ENCODE measurements at places on chromosomes 3 and 15.

DNA sequence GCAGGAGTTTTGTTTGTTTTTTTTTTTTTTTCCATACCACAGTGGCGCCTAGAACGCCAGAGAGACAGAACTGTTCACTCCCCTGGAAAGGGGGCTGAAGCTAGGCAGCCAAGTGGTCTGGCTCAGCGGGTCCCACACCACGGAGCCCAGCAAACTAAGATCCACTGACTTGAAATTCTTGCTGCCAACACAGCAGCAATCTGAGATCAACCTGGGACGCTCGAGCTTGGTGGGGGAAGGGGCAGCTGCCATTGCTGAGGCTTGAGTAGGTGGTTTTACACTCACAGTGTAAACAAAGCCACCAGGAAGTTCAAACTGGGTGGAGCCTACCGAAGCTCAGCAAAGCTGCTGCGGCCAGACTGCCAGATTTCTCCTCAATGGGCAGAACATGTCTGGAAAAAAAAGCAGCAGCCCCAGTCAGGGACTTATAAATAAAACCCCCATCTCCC lies 29.8 kb downstream of the SPICE1 start:
- peak; percentile 46 for DNase-seq

- DNase-seq, result no peak
These were observed 1.9 kb downstream of the UQCRC1 start for GRCh38 chr3:48607519-48607918.

- DNase-seq, result no peak
These were observed 19.8 kb downstream of the IL1RAP start for GRCh38 chr3:190533511-190534281.

DNA sequence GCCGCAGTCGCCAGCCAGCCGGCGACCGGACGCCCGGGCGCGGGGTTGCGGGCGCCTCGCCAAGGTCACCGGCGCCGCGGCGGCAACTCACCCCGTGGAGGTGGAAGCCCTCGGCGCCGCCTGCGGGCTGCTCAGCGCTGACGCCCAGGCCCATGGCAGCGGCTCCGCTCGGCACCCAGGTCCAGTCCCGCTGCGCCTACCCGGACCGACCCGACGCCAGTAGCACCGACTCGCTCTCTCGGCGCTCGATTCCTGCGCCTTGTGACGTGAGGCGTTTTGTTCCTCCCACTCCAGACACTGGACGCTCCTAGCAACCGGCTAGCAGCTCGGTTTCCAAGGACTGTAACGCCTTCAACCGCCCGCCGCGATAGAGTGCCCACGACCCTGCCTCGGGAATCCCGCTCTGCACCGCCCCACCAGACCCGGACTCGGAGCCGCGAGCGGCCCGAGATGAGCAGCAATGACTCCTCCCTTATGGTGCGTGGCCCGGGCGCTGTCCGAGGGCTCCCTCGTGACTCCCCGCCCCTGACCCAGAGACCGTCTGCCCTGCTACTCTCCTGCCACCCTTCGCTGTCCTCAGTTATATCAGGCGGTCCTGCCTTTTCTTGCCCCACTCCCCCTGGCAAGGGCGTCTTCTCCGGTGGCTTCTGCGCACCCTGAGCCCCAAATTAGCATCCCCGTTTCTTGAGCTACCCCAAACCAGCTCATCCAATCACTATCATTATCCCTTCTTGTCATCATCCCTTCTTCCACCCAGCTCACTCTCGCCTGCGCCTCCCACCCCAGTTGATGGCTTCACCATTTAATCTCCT lies at the start of the genes GORASP1 and TTC21A:
Gene GORASP1 (minus strand): TSS at position 240 of the 812 bp plus-strand sequence. CDS start 86 bp downstream, at position 154.
Gene TTC21A (plus strand): TSS at position 293 of the 812 bp plus-strand sequence. CDS start 158 bp downstream, at position 451.
- DNase-seq, result peak; percentile 75

- DNase-seq, result no peak
These were observed 364.8 kb upstream of the TPRG1 start for GRCh38 chr3:188807006-188807405.

DNA sequence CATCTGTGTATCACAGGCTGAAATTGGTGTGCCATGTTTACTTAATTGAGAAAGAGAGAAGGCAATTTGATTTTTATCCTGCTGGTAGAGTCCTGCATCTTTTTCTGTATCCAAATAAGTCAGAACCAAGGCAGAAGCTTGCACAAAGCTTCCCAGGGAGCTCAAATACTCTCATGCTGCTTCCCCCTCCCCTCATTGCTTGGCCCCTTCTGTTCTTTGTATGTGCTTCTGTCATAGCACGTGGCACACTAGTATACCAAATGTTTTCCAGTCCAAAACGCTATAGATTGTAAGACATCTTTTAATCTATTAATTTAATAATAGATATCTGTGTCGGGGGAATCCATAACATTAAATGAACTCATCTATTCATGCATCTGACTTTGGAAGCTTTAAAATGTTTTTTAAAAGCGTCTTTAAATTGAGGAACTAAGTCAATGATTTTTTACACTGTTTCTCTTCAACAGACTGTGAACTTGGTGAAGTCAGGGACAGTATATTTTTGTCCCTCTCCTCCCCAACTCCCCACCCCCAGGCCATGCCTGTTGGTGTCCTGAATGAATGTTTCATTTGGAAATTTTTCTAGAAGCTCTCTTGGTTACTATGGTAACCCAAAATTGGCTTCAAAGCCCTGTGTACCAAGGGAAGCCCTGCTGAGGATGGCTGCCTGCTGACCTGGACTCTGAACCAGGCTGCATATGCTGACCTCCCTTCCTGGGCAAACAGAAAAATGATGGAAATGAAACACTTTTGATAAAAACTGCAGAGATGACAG lies 26.2 kb upstream of the SLC35G2 start:
- DNase-seq, result no peak

DNA sequence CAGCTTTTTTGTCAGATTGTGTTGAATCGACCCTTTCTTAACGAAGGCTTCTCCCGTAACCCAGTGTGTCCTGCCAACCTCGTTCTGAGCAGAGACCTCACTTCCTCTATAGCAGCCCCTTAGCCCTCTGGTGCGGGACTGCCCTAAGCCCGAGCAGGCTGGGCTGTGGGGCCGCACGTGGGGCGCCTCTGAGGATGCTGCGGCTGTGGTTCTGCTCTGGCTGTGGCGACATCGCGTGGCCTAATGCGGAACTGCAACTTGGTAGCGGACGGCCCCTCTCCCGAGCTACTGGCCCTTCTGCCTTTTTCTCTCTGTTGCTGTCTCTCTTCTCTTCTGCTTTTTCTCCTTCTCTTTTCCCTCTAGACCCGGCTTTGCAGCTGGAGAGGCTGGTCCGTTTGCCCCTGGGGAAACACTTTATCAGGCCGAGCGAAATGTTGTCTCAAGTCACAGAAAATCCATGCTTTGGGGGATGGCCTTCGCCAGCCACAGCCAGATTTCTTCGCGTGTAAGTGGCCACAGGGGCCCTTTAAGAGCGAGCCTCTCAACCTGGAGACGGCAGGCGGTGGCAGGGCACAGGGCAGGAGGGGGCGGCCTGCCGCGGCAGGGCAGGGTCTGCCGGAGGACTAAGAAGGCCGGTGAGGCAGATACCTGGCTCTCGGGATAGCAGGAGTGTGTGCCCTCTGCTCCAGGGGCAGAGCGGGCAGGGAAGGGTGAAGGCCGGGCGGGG lies 19.4 kb upstream of the KIF23 start:
- peak; percentile 79 for DNase-seq

GRCh38 chr15:85404918-85405866 lies 24.8 kb downstream of the AKAP13 start:
- no peak for DNase-seq

GRCh38 chr3:11930084-11930483 lies 74.1 kb upstream of the SYN2 start:
- DNase-seq, result no peak

DNA sequence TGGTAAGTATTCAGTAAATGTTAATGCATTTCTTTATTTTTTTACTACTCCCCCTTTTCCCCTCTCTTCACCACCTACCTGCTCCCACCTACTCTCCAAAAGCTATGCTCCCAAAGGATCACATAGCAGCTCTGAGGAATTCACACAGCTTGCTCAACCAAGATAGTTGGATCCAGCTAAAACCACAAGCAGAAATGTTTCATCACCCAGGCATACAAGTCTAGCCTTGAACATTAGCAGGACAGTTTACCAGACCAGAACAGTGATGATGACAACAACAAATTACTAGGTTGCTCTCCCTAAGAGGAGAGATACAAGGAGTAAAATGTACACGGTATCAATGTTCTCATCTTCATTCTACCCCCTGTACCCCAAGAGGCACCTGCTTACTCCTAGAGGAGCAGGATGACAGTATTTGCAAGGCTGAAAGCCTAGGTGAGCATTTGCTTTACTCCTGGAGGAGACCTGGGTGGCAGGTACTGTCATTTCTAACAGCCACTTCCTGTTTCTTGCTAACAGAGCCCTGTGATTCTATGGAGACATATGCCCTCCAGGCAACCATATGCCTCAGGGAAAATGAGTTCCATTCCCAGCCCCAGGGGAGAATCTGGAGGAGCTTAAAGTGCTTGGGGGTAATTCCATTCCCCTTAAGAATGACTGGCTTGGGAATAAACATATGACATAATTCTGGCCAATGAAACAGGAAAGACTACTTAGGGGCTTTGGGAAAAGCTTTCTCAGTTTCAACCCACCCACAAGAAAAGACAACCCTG lies 237.5 kb downstream of the NTRK3 start:
- DNase-seq, result no peak

DNA sequence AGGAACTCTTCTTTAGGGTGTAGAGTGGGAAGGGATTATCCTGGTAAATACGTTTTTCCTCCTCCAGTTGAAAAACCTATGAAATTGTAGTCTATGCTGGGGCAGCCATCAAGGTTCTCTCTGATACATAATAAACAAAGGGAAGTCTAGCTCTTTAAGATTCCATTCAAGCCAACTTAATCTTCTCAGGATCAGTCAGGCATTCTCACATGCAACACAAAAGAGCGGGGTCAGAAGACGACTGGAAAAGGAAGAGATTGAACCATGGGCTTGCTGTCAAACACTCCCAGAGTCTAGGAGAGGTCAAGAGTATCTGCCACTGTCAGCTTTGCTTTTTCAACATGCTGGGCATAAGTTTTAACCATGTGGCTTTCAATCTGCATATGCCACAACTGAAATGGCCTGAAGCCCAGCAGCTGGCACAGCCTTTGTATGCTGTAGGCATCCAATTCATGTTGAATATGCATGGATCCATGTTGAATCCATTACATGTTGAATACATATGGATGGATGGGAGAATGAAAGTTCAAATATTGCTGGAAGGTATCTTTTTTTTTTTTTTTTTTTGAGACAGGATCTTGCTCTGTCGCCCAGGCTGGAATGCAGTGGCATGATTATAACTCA lies 8.5 kb downstream of the TRAT1 start:
- no peak for DNase-seq

GRCh38 chr3:63352008-63352279 lies 73.8 kb downstream of the SYNPR start:
- DNase-seq, result no peak

DNA sequence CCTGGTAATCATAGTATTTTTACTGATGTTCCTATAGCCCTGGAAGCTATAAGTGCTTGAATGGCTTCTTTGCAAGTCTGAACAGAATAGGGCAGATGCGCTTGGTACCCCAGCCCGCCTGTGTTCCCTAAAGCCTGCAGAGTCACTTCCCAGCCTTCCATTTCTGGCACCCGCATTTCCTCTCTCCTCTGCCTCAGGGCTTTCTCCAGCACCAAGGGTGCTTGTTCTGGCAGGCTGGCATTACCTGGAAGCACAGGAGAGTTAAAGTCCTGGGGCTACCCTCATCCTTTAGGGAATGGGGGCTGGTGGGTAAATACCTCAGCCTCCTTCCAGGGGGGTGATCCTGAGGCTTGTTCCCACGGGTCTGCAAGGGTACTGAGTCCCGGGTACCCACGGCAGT lies 7.4 kb upstream of the CHRNA3 start:
- no peak for DNase-seq

DNA sequence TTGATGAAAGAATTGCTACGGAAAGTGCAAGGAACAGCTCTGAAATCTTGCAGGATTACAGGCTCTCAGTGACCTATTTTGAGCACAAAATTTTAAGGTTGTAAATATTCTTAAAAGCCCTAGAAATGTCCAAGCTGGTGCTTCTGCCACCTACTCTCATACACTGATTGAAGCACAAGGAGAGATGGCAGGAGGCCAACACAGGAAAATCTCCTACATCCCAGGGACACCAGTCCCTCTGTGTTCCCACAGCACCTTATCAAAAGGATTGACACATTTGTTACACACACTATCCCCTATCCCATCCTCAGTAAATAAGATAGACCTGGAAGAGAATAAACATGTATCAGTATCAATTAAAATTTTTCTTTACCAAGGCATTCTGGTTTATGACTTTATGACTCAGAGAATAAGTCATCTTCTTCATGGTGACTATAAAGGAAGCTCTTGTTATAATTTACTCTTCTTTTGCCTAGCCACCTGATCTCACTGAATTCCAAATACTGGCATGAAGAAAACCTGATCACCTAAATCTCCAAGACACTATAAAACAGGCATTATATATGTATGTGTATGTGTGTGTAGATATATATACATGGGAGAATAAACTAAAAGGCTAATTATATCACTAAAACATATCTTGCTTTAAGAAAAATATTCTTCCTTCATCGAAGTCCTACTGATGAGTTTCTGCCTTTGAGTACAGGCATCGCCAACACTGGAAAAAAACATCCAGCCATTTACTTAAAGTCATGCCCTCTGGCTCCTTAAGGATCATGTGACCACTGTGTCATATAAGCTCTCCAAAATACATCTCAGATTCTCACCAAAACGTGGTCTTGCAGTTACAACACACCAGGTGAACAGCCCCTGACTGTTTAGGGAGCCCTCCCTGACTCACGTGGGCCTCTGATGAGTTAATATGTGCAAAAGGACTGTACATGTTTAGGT lies 208.1 kb upstream of the NR2F2 start:
- DNase-seq, result no peak

DNA sequence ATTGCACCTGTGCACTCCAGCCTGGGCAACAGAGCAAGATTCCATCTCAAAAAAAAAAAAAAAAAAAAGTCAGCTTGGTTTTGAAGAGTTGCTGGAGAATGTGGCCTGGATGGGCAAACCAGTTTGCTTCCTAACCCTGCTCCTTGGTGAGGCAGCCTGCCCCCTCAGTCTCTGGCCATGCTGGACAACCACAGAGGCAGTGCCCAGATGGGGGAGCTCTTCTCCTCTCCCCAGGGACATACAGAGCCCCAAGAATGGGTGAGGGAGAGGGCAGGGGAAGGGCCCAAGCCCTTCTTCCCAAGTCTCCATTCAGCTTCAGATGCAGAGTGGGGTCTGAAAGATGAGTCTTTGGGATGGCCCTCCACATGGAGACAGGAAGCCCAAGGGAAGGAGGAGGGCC lies 27.9 kb downstream of the CD276 start:
- no peak for DNase-seq

GRCh38 chr15:38066612-38067011 lies 132.2 kb downstream of the TMCO5A start:
- DNase-seq, result no peak

GRCh38 chr3:127226946-127227842 lies 34.3 kb downstream of the PRR23E start:
- DNase-seq, result peak; percentile 11
